Upper lobe of left lung (tissue), 6 donors: ENCODE measurements at places on chromosomes 7 and 10.

- DNase-seq = no peak
Observed at GRCh38 chr7:80624763-80625162, 13.7 kb upstream of the CD36 start.

DNA sequence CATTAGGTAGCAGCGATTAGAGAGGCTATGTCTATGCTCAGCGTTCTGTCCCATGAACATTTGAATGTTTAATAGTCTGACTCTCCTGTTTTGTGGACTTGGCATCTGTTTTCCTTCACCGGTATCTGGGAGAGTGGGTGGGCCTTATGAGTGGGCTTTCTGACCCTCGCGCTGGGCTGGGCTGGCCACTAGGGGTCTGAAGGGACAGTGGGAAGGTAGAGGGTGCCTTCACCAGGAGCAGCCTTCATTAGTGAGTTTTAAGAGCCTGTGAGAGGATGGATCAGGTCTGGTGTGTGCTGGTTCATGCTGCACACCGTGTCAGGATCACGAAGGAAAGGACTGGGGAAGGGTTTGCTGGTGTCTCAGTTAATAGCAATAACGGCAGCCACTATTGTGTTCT lies 33.4 kb downstream of the DCLRE1A start:
- DNase-seq = no peak

DNA sequence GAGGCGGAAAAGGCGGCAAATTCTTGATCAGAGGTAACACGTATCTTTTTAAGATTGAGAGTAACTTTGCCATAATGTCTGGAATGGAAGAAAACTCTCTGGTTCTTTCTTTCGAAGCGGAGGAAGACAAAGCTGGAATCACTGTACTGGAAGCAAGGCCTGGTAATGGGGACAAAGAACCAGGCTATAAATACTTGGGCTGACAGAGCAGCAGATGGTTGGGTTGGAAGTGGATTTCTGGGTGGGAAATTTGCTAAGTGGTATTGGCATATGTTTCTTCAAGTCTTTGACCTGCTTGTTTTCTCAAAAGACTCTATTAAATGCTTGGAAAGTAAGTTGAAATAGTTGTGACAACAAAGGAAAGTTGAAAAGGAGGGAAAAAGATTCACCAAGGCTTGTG lies 87.3 kb upstream of the SFMBT2 start:
- no peak for DNase-seq

DNA sequence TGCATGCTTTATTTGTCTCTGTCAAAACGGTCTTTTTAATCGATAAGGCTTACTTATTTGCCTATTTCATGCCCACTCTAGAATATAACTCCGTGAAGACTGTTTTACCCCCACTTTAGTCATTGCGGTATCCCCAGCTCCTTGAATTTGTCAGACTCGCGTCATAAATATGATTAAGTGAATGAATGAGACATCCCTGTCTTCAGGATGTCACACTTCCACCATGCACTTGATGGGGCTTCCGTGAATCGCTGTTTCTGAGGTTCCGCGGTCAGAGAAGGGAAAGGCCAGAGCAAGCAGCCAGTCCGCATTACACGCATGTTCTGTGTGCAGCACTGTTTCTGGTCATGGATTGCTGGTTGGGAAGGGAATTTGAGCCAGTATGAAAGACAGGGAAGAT lies 138.8 kb downstream of the CELF2 start:
- no peak for DNase-seq

DNA sequence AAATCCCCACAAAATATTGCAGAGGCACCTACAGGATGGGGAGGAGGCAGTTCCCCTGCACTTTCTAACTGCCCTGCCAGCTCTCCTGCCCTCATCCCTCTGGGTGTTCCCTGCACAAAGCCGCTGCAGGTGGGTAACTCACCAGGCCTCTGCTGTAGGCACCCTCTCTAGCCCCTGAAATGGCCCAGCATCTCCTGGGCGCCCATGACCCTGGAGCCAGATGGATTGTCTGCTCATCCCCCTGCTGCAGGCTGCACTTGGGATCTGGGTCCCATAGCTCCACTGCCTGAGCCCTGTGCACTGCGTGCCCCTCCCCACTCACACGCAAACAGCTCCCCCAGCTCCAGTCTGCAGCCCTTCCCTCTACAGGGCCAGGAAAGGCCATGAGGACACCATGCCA lies 130.9 kb downstream of the C10orf105 start:
- no peak for DNase-seq
